Activated naive CD4-positive, alpha-beta T cell treated with anti-CD3 and anti-CD28 coated beads for 36 hours (primary cell): ENCODE measurements at places on chromosomes 3 and 15. TPM values are rescaled to one million over a fixed set of nuclear protein-coding genes. Genes with fewer than 3 reads are reported as not detected.

GRCh38 chr3:73796382-73796781 is 171.6 kb upstream of the PDZRN3 start:
- no peak for DNase-seq

GRCh38 chr3:123202451-123202850 is 708 bp downstream of the SEC22A start:
- DNase-seq, result peak; percentile 10

DNA sequence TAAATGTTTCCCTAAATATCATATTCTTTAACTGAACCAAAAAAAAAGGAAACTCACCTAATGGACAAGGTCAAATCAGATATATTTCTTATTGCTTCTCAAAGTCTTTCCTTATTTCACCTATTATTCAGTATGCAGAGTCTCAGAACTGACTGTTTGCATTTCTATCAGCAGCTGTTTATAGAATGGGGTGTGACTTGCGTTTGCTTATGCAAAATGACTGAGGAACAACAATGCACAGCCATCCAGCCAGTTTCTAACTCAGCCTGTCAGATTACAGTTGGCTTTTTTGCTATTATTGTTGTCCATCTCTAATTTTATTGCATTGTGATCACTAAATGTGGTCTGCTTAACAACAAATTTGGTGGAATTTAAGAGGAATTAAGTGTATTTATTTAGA is 40.7 kb downstream of the RAB27A start:
- DNase-seq, result no peak

Gene SNTN
- total RNA-seq, result not detected

DNA sequence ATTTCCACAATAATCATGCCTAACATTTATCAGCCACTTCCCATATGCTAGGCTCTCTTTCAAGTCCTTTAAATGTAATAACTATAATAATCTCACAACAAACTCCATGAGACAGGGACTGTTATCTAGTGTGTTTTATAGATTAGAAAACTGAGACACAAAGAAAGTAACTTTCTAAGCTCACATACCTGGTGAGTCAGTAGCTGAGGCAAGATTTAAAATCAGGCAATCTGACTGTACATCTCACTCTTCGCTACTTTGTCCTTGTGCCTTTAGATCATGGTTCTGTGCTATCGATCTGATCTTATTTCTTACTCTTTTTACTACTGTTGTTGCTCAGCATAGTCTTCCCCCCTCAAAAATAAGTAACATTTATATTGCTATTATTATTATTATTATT is 295.5 kb downstream of the LPP start:
- DNase-seq, result no peak

GRCh38 chr3:138307899-138308298 is 21.8 kb downstream of the NME9 start:
- no peak for DNase-seq

Gene LRRC31
- not detected for total RNA-seq

DNA sequence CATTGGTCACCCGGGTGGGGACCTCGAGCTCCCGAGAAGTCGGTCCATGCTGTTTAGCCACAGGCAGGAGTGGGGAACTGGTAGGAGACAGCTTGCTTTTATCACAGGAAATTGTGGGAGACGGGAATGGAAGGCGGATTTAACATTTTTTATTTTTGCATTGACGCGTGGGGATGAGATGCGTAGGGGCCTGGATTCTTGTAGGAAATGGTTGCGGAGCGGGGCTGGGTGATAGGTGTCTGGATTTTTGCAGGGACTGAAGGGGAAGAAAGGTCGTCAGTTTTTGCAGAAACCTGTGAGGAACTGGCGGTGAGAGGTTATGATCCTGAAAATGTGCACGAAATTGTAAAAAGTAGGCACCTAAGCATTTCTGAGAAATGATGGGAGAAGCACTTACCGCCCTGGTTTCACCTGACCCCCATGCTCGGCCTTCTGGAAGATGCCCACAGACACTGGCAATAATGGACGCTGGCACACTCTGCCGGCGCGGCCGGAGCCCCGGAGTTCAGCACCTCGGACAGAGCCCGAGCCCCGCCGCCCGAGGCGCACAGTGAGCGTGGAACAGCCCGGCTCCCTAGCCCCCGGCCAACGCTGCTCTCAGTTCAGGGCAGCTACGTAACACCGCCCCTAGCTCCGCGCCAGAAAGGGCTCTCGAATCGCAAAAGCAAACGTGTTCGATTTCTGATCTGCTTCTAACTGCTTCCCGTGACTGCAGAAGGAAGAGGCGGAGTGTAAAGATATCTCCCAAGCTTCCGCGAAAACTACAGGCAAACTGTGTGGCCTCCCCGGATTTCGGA is 928 bp downstream of the ANKRD34C start:
- peak; percentile 45 for DNase-seq

Gene POPDC2
- total RNA-seq, result 1.5 TPM

- DNase-seq, result no peak
Observed at GRCh38 chr3:118637846-118638245, 396.8 kb downstream of the IGSF11 start.

DNA sequence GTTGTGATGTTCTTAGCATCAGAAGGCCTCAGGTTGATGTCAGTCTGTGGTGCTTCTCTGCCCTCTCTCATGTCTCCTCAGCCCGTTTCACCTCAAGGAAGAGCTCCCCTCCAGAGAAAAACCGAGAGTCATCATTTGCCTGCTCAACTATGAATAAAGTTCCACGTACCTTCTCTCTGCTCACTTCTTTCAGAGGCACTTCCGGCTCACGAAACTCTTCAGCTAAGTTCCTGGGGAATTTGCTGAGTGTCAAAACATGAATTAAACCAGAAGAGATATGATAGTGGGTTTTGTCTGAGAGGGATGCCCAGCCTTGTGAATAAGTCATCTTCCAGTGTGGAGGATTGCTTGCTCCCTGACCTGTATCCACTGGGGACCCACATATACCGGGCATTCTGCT is 37.7 kb downstream of the CCR4 start:
- no peak for DNase-seq

GRCh38 chr3:146249921-146250320 is 984 bp downstream of the PLSCR4 start:
- no peak for DNase-seq

Gene IQCF5
- total RNA-seq, result not detected

- DNase-seq, result no peak
Observed at GRCh38 chr3:127767126-127767525, 55.2 kb downstream of the MGLL start.

GRCh38 chr3:13289771-13290285 is 130.3 kb downstream of the NUP210 start:
- DNase-seq, result no peak

Gene CYP1A2
- not detected for total RNA-seq

Gene TTLL13
- total RNA-seq, result 0.15 TPM

DNA sequence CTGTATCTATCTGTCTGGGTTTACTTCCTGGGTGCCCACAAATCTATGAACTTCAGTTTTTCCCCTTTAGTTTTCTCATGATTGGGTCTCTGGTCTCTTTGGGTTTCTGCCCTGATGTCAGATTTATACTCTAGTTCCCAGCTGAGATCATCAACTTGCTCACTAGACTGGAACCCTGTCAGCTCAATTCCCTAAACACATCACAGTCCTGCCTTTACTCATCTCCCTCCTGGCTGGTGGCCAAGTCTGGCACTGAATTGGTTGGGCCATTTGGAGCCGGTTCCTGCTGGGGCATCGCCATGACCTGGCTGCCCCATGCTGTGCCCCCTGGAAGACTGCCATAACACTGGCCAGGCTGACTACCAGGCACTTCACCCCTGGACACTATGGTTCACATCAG is 345.3 kb downstream of the CHST2 start:
- no peak for DNase-seq

GRCh38 chr3:24662449-24663345 is 168.0 kb upstream of the THRB start:
- DNase-seq, result no peak

DNA sequence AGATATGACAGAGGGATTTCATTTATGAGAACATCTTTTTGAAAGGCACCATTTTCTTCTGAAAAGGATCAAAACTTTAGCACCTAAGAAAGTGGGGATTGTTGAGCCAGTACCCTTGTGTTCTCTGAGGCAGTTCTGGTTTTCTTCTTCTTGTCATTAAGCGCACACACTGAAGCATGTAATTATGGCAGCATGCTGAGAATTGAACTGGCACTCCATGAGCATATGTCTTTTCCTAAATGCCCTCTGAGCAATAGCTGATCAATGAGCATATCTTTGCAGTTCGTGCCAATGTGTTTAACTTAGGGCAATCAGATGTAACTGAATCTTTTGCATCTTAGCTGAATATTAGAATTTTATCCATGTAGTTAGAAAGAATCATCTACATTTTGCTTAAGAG is 53.9 kb upstream of the VGLL3 start:
- no peak for DNase-seq

GRCh38 chr3:129248286-129248979 is 973 bp upstream of the COPG1 start:
- DNase-seq, result no peak

GRCh38 chr15:80173022-80173759 is 20.4 kb downstream of the FAH start:
- DNase-seq, result peak; percentile 89

GRCh38 chr15:27059610-27060202 is 88.7 kb downstream of the GABRG3 start:
- DNase-seq, result peak; percentile 49

Gene GOLGA6B
- not detected for total RNA-seq

GRCh38 chr3:15822281-15822680 is 24.5 kb upstream of the ANKRD28 start:
- no peak for DNase-seq

Gene CNTN4
- total RNA-seq, result not detected

DNA sequence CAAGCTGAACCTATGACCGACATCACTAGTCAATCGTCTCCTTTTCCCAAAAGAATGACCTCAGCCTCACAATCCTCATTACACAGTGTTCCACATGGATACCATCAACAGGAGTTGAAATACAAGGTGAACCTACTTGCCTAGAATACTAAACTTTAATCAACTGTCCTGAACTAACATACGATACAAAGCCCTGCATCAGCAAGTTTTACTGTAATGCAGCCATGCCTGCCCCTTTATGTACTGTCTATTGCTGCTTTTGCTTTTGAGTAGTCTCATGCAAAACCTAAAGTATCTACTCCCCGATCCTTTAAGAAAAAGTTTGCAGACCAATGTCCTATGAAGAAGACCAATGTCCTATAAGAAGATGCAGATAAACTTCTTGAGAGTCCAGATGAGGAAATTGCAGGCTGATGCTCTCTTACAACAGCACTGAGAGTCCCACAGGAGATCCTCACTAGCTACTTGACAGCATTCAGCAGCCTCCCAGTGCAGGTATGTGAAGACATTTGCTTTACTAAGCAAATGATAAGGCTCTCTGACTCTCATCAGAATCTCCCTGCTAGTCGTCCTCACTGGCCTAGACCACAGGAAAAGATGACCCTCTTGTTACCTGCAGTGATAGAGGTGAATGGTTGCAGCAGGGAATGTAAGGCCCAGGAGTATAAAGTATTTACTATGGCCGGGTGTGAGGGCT is 23.6 kb downstream of the SUCLG2 start:
- no peak for DNase-seq

DNA sequence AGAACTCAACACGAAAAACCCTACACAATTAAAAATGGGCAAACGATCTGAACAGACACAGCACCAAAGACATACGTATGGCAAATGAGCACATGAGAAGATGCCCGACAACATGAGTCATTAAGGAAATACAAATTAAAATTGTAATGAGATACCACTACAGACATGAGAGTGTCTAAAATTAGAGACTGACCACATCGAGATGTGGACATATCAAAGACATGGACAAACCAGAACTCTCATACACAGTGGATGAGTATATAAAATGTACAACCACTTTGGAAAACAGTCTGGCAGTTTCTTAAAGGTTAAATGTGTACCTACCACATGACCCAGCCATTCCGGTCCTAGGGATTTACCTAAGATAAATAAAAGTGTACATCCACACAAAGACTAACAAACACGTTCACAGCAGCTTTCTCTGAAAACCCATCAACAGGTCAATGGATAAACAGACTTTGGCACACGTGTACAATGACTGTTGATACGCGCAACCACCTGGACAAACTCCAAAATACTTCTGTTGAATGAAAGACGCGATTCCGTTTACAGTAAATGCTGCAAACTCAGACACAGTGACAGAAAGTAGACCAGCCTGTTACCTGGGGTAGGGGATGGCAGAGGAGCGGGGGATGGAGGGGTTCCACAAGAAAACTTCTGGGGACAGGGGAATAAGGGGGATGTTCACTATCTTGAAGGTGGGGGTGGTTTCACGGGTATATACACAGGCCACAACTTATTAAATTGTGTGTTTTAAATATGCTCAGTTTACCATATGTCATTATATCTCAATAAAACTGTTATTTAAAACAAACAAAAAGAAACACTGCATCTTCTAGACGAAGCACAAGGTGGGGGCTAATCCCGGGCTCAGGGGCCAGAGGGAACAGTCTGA is 2.1 kb downstream of the TNK2 start:
- peak; percentile 28 for DNase-seq

Gene TLNRD1
- total RNA-seq, result 16.6 TPM

DNA sequence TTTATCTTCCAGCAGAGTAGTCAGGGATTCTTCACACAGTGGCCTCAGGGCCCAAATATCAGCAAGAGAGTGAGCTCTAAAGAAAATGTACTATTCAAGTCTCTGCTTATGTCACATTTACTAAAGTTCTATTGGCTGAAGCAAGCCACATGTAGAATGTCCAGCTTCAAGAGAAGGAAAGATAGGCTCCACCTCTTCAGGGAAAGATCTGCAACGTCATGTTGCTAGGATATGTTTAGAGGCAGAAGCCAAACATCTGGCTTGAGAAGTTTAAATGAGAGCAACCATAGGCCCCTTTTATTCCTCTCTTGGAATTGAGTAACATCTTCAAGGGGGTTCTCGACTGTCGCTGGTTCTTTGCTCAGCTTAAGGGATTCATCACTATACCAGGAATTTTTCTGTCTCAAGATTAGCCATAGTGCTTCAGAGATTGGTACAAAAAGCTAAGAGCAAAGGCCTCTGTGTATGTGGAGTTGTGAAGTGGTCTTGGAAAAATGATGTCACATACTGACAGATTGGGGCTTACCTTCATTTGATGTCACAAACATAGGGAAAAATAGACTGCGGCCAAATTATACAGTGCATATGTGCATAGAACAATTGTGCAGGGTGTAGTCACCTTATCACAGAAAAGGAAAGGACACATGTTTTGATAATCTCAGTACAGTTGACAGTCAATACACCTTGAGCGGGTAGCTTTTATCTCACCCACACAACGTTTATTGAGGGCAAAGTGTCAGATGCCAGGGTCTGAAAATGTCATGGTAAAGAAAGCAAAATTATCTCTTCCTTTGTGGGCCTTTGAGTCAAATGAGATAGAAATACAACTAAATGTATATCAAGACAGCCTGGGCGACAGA is 11.3 kb upstream of the THRB start:
- no peak for DNase-seq

DNA sequence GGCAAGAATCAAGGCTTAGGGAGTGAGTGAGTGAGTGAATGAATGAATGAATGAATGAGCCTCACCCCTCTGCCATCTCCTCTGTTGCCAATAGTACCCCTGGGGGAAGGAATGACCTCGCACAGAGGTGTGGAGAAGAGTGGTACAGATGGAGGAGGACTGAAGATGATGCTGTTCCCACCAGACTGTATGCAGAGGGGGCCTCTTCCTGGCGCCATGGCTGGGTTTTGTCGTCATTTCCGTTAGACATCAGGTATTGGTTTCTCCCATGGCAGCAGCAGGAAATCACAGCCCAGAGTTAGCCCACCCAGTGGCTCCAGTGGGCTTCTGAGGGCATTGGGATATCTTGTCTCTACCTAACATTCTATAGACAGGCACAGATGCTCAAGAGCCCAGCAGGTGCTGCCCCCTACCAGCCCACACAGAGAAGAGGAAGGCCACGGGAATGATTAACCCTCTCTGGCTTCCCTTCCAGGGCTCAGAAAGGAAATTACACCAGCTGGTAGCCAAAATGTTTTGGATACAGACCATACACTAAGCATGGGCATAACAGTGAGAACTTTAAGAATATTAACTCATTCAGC is 109.8 kb upstream of the SLC6A11 start:
- no peak for DNase-seq
